ENCODE measurements at places on chromosomes 7 and 10. TPM values are rescaled to one million over a fixed set of nuclear protein-coding genes. Genes with fewer than 3 reads are reported as not detected.
A peak's percentile ranks its signal among the peaks of the same experiment; 100 is the strongest.

DNA sequence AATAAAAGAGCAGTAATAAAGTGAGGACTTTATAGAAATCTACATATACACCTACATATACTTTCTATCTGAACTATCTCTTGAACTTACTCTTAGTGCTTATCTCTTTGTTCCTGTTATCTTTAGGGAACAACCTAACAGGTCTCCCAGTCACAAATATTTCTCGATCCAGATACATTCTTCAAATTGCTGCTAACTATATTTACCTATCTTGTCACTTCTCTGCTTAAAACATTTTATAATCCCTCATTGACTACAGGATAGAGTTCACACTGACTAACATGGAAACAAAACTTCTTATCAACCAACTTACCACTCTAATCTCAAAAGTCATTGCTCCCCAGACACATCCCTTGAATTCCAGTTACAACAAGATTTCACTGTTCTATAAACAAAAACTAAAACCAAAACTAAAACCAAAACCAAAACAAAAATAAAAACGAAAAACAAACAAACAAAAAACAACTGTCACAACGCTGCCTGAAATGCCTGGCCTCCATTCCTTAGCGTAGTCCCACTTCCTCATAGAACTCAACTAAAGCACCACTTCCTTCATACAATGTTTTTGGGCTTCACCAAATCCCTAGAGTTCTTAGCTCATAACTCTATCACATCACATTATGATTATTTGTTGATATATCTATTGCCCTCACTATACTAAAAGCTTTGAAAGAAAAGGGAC, 134.7 kb downstream of the SEMA3D start:
- DNase-seq = no peak

- DNase-seq = no peak
Observed at GRCh38 chr10:71661779-71662336, 57.7 kb downstream of the C10orf105 start.

GRCh38 chr7:46738165-46738564, 817.1 kb upstream of the IGFBP3 start:
- no peak for DNase-seq

DNA sequence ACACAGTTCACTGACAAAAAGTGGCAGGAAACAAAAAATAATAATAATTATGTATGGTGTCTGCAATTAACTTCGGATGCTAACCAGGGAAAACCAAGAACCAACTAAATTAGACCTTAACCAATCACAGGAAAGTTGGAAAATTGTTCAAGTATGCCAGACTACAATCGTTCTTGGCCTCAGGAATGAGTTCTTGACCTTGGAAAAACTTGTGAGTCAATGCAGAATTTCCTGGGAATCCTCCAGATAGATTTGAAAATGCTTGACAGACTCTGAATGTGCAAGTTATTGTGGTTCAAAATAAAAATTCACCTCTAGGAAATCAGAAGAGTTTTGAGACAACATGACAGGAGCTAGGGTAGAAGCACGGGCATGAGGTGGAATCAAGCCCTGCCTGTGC, 171.5 kb downstream of the C7orf25 start:
- DNase-seq = no peak

- DNase-seq = no peak
Observed at GRCh38 chr10:60260321-60260720, 129.4 kb downstream of the ANK3 start.

- no peak for DNase-seq
Observed at GRCh38 chr7:6571160-6571779, 6.0 kb upstream of the ZDHHC4 start.

DNA sequence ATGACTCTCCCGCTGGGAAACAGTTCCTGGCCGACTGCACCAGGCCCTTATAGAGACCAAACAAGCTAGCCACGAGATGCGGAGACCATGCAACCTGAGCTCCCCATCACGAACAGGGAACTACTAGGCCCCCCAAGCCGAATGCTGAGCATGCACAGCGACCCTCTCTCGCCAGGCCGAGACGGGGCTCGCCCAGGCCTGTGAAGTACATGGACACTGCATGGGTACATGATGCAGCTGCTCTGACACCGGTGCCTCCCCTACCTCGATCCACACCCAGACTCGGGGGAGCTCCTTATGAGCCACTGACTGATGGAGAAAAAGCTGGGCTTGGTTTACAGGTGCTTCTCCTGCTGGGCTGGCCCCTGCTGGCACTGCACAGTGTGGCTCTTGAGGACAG, 72.2 kb upstream of the RHEB start:
- DNase-seq = no peak

DNA sequence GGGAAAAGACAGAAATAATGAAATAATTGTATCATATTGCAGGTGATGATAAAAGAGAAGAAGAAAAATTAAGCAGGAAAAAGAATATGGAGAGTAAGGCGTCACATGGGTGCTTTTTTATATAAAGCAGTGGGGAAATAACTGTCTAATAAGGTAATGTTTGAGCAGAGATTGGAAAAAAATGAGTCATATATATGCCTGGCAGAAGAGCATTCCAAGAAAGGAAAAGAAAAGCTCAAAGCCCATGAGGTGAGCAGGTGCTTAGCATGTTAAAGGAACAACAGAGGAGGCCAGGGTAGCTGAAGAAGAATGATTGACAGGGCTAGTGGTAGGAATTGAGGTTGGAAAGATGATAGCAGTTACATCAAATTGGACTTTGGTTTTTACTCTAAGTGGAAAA, 739.5 kb downstream of the SORCS1 start:
- no peak for DNase-seq

- no peak for DNase-seq
Observed at GRCh38 chr10:44385026-44385695, at the start of gene CXCL12. TSS of gene CXCL12 (minus strand) at chr10:44385097. CDS start at chr10:44385005, 92 bp downstream.

DNA sequence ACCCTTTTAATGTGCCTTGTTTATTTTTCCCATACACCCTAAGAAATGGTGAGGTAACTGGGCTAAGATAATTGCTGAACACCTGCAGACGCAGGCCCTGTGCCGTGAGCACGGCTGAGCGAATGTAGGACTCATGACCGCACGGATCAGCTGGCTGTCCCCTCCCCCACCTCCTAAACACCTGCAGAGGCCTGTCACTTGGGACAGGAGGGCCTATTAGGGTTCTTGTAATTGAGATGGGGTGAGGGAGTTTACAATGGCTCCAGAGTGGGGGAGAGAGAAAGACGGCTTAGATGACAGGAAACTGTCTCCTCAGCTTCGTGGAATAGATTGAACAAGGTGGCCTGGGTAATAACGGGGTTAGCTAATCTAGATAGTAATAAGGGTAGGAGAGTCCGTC, 291.7 kb upstream of the HABP2 start:
- DNase-seq = no peak

GRCh38 chr10:100020142-100020885, 10.6 kb upstream of the DNMBP start:
- DNase-seq = no peak

GRCh38 chr7:73612598-73613269, 11.6 kb downstream of the MLXIPL start:
- DNase-seq = peak; percentile 69

DNA sequence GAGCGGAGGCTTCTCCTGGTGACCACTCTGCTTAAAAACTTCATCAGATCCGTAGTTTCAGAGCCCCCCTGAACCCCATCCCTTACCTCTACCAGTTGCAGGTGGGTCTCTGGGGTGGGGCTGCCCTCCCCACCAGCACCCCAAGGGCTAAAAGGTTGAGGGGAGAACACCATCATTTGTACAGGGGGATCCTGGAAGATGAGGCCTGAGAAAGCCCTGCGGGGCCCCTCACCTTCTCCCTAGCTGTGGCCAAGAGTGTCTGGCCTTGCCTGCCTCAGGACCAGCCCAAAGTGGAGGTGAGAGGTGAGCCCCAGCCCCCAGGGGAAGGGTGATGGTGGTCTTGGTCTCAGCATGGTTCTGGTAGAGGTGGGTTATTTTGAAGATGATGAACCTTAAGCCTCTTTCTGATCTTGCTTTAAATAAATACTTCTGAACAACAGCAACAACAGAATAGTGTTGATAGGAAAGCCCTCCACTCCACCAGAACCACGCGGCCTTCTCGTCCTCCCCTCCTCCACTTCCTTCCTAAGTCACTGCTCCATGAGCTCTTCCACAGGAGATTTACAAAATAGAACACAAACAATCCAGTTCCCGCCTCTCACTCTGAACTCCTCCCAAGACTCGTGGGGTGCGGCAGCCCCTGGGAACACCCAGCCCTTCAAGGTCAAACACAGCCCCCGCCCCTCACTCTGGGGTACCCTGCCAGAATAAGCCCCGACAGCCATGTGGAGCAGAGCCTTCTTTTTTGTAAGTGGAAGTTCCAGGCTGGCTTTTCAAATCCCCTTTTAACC, 169.1 kb downstream of the EGFR start:
- DNase-seq = no peak

Gene RNF148
- total RNA-seq = 0.86 TPM

Gene CTTNBP2
- total RNA-seq = 4.8 TPM

Gene LOXL4
- 0.27 TPM for total RNA-seq

Gene ARHGEF35
- 0.43 TPM for total RNA-seq

Gene FMC1
- total RNA-seq = 21.0 TPM
